Thyroid gland (tissue), 4 donors: ENCODE measurements at places on chromosomes 16 and 17.

- no peaks in the 10 kb centered on the region for H3K27me3 ChIP-seq
- H3K4me3 ChIP-seq: no peak overlapping the region
- H3K27ac ChIP-seq: no peak overlapping the region
- no peak for DNase-seq
- H3K4me1 ChIP-seq: no peaks in the 10 kb centered on the region
These were observed 125.3 kb upstream of the SALL1 start for GRCh38 chr16:51276336-51276735.

- H3K4me1 ChIP-seq: peaks cover 15% of the 10 kb centered on the region
- peak overlapping the region; percentile 98 for H3K27ac ChIP-seq
- no peaks in the 10 kb centered on the region for H3K27me3 ChIP-seq
- H3K36me3 ChIP-seq: no peaks in the 10 kb centered on the region
- H3K4me3 ChIP-seq: peak overlapping the region; percentile 11
- peak; percentile 43 for DNase-seq
These were observed 956 bp upstream of the IST1 start for GRCh38 chr16:71894229-71894920.

GRCh38 chr17:8955021-8955959 is 10.2 kb downstream of the PIK3R5 start:
- no peaks in the 10 kb centered on the region for H3K27me3 ChIP-seq
- H3K36me3 ChIP-seq: no peaks in the 10 kb centered on the region
- no peak overlapping the region for H3K4me3 ChIP-seq
- DNase-seq: no peak
- H3K4me1 ChIP-seq: no peaks in the 10 kb centered on the region

- H3K27me3 ChIP-seq: no peaks in the 10 kb centered on the region
- no peaks in the 10 kb centered on the region for H3K4me1 ChIP-seq
- H3K4me3 ChIP-seq: no peak overlapping the region
- H3K36me3 ChIP-seq: peaks cover 86% of the 10 kb centered on the region
These were observed 67.9 kb downstream of the ZZEF1 start for GRCh38 chr17:4074831-4075495.

GRCh38 chr16:48862087-48862532 is 252.1 kb upstream of the N4BP1 start:
- no peaks in the 10 kb centered on the region for H3K27me3 ChIP-seq
- no peak for DNase-seq
- no peaks in the 10 kb centered on the region for H3K36me3 ChIP-seq

DNA sequence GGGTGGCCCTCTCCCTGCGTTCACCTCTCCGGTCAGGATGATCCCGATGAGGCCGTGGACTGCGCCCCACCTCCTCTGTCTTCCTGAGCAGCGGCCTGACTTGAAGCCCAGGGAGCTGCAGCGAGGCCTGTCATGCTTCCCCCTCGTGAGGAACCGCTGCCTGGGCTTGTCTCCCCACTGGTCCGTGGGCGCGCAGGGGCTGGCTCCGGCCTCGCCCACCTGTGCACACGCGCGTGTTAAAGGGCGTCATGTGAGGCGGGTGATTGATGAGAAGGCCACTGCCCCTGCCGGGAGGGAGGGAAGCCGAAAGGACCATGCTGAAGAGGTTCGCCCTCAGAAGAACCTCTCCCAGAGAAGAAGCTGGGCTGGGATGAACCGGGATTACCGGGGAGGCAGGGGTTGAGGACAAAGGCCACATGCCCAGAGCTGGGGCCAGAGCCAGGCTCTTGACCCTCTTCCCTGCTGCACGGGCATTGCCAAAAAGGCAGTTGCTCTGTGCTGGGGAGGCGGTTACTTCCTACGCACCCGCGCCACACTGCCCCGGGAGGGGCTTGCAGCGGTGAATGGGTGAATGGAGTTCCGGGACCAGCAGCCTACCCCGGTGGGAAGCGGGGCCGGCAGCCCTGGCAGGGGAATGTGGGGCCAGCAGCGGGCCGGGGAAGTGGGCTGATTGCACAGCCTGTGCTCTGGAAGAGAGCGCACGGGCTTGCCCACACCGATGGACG is 85.9 kb upstream of the GSE1 start:
- DNase-seq: no peak
- H3K36me3 ChIP-seq: no peaks in the 10 kb centered on the region
- peaks cover 39% of the 10 kb centered on the region for H3K4me1 ChIP-seq
- no peaks in the 10 kb centered on the region for H3K27me3 ChIP-seq
- H3K4me3 ChIP-seq: no peak overlapping the region
- H3K27ac ChIP-seq: no peak overlapping the region

- no peak for DNase-seq
- no peaks in the 10 kb centered on the region for H3K36me3 ChIP-seq
- no peak overlapping the region for H3K4me3 ChIP-seq
- no peaks in the 10 kb centered on the region for H3K4me1 ChIP-seq
- no peaks in the 10 kb centered on the region for H3K27me3 ChIP-seq
These were observed 43.6 kb downstream of the TEX14 start for GRCh38 chr17:58648236-58648635.

DNA sequence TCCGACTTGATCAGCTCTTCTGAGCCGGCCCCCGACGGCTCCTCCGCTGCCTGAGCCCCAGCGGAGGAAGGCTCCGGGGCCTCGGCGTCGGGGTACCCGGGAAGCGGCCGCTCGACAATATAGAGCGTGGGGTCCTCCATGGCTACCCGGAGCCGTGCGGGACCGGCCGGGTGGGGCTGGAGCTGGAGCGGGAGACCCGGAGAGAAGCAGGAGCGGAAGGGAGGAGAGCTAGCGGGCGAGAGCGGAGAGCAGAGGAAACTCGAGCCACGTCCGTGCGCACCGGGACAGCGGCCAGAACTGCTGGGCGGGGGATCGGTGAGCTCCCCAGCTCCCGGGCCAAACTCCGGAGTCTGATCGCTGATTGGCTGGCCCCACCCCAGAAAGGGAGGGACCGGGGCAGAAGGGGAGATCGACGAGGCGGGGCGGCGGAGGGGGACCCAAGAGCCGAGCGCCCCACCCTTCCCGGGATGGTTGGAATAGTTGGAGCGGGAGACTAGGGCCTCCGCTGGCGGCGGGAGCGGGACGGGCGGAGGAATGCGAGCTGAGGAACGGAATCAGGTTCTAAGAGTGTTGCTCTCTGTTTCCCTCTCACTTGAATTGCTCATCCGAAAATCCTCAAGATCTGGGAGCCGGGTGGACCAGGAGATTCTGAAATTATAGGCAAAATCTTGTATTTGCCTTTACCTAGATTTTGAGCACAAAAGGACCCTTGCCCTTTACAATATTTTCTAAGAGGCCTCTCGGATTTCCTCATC is at the start of gene CAVIN1:
CAVIN1 (minus strand) TSS at position 299 of the 755 bp plus-strand sequence; CDS start at position 140, 159 bp downstream.
- H3K4me3 ChIP-seq: peak within 1 kb of the TSS; percentile 21
- DNase-seq: peak; percentile 99
- peaks cover 12% of the 10 kb centered on the region for H3K4me1 ChIP-seq
- H3K27me3 ChIP-seq: no peaks in the 10 kb centered on the region

- H3K27ac ChIP-seq: no peak overlapping the region
- no peak for DNase-seq
- no peak overlapping the region for H3K4me3 ChIP-seq
- H3K27me3 ChIP-seq: no peaks in the 10 kb centered on the region
- H3K4me1 ChIP-seq: no peaks in the 10 kb centered on the region
These were observed 8.8 kb upstream of the RPL38 start for GRCh38 chr17:74194682-74195081.

GRCh38 chr17:79752175-79752574 is 21.4 kb downstream of the ENPP7 start:
- no peak for DNase-seq
- H3K36me3 ChIP-seq: no peaks in the 10 kb centered on the region
- H3K4me1 ChIP-seq: peaks cover 13% of the 10 kb centered on the region
- no peak overlapping the region for H3K27ac ChIP-seq
- H3K27me3 ChIP-seq: peaks cover 24% of the 10 kb centered on the region

DNA sequence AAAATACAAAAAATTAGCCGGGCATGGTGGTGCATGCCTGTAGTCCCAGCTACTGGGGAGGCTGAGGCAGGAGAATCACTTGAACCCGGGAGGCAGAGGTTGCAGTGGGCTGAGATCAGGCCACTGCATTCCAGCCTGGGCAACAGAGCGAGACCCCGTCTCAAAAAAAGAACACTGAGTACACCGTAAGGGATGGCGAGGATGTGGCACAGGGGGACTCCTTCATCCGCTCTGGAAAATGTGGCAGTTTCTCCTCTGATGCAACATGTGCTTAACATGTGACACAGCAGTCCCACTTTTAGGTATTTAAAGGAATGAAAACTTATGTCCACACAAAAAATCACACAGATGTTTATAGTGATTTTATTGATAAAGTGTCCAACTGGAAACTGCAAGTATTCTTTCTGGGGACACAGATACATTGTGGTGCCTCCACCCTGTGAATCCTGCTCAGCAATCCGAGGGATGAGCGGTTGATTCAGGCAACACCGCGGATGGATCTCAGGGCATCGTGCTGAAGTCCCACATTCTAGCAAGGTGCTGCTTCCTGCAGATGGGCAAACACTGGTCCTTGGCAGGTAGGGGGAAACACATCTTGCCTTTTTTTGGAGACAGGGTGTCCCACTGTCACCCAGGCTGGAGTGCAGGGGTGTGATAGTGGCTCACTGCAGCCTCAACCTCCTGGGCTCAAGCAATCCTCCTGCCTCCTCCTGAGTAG is 3.5 kb upstream of the C16orf95 start:
- H3K4me1 ChIP-seq: peaks cover 8% of the 10 kb centered on the region
- H3K27ac ChIP-seq: no peak overlapping the region
- H3K27me3 ChIP-seq: no peaks in the 10 kb centered on the region
- no peak overlapping the region for H3K4me3 ChIP-seq
- DNase-seq: no peak

- DNase-seq: peak; percentile 96
- peak within 1 kb of the TSS; percentile 92 for H3K4me3 ChIP-seq
- peaks cover 17% of the 10 kb centered on the region for H3K4me1 ChIP-seq
- no peaks in the 10 kb centered on the region for H3K27me3 ChIP-seq
- H3K36me3 ChIP-seq: no peaks in the 10 kb centered on the region
These were observed at the start of gene FBXL20 for GRCh38 chr17:39401412-39402243. Gene FBXL20 (minus strand): TSS chr17:39401626. CDS start chr17:39401402, 224 bp downstream.

DNA sequence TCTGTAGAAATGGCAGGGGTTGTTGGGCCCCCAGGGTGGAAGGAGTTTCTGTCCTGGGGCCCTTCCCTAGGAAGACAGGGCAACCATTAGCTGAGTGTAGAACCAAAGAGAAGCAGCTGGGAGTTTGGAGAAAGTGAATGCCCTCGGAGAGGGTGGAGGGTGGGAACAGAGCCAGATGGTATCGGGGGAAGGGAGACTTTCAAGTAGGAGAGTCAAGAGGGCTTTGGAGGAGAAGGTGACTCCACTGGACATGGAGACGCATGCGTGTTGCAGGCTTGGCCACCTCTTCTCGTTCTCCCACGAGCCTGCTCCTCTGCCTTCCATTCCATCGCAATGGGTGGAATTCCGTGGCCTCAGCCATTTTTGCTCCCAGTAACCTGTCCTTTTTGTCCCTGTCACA is 19.4 kb downstream of the SLC47A1 start:
- H3K4me3 ChIP-seq: no peak overlapping the region
- DNase-seq: peak; percentile 80
- no peaks in the 10 kb centered on the region for H3K36me3 ChIP-seq
- no peaks in the 10 kb centered on the region for H3K27me3 ChIP-seq

DNA sequence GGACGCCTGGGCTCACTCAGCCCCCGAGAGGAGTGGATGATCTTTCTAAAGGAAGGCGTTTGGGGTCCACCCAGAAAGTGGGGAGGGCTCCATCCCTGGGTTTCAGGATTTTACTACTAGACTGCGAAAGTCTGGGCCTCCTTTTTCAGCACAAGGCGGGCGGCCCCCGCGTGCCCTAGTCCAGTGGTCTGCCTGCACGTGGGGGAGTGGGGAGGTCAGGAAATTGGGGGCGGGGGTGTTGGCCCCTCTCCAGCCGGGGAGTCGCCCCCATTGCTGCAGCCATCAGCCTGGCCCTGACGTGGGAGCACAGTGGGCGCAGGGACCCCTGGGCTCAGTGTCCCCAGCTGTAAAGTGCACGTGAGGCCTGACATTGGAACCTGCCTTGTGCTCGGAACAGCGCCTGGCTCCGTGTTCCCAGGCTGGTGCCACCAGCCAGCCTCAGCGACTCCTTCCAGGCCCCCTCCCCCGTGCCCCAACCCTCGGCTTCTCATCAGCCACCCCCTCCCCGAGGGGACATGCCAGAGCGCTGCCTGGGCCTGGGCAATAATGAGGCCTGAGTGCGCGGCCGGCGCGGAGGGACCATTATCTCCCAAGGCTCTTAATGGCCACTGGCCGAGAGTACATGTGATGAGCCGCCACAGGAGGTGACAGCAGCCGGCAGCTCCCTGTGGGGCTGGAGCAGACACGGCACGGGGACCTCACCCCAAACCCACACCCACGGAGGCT is 2.4 kb upstream of the C1QTNF8 start:
- H3K27ac ChIP-seq: no peak overlapping the region
- no peaks in the 10 kb centered on the region for H3K27me3 ChIP-seq
- H3K36me3 ChIP-seq: no peaks in the 10 kb centered on the region
- no peak overlapping the region for H3K4me3 ChIP-seq
- peaks cover 5% of the 10 kb centered on the region for H3K4me1 ChIP-seq

GRCh38 chr16:54193665-54194333 is 92.8 kb downstream of the IRX3 start:
- no peaks in the 10 kb centered on the region for H3K36me3 ChIP-seq
- no peaks in the 10 kb centered on the region for H3K4me1 ChIP-seq
- peak; percentile 70 for DNase-seq

- H3K27ac ChIP-seq: no peak overlapping the region
- DNase-seq: no peak
- H3K4me1 ChIP-seq: peaks cover 27% of the 10 kb centered on the region
- H3K27me3 ChIP-seq: no peaks in the 10 kb centered on the region
These were observed 69.6 kb downstream of the N4BP1 start for GRCh38 chr16:48540222-48540900.

DNA sequence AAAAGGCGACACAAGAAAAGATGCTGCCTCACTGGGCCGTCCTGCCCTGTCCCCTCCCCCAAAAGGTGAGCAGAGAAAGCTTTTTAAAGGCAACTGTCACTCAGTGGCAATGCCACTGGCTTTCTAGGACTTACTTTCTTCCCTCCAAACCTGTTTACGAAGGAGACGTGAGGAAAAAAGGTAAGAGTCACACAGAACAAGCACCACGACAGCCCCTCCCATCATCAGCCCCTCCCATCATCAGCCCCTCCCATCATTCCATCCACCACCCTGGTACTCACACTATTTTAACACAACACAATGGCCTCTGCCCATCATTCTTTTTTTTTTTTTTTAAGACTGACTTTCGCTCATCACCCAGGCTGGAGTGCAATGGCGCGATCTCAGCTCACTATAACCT is 77.1 kb downstream of the NXN start:
- no peaks in the 10 kb centered on the region for H3K4me1 ChIP-seq
- H3K27ac ChIP-seq: peak overlapping the region; percentile 55
- H3K36me3 ChIP-seq: no peaks in the 10 kb centered on the region
- H3K4me3 ChIP-seq: no peak overlapping the region

DNA sequence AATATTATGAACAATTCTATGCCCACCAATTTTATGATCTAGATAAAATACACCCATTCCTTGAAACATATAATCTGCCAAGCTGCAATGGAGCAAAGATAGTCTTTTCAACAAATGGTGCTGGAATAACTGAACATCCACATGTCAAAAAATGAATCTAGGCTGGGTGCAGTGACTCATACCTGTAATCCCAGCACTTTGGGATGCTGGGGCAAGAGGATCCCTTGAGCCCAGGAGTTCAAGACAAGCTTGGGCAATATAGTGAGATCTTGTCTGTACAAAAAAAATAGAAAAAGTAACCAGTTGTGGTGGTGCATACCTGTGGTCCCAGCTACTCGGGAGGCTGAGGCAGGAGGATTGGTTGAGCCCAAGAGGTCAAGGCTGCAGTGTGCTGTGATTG is 92.5 kb downstream of the N4BP1 start:
- no peak overlapping the region for H3K27ac ChIP-seq
- H3K4me1 ChIP-seq: no peaks in the 10 kb centered on the region
- H3K27me3 ChIP-seq: no peaks in the 10 kb centered on the region
- no peak for DNase-seq
- H3K36me3 ChIP-seq: no peaks in the 10 kb centered on the region
